ENCODE measurements at places on chromosomes 6 and 20.

- peak; percentile 84 for DNase-seq
These were observed 8.1 kb upstream of the OCSTAMP start for GRCh38 chr20:46558511-46558959.

- DNase-seq, result no peak
These were observed 115.3 kb downstream of the COL12A1 start for GRCh38 chr6:75090576-75090975.

DNA sequence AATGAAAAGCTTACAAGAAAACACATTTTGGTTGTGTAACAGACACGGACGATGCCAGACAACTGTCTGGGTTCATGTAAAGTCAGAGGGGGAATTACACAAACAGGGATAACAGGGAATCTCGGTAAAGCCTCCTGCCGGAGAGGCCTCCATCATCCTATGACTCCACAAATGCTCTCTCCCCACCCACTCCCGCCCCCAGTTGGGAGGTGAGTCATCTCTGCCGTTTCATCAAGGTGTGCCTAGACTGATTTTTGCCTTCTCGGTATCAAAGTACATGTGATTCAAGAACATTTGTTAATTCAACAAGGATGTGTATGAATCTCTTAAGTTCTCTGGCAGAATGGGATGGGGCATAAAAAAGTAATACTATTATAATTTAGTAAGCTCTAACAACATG, 304.9 kb upstream of the PRDM1 start:
- no peak for DNase-seq

DNA sequence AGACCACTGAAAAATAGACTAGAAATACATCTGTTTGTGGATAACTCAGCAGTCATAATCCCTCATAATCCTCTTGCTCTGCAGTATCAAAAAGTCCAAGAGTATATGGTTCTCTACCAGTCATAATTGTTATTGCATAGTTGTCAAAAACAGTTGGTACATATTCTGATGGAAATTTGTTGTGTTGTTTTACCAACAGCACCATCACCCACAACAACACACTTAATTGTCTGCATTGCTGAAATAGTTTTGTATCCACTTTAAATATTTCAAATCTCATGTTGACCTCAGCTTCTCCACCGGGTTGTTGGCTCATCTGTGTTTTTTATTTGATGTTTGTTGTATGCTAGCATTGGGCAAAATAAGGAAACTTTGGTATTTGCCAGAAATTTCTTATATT, 39.4 kb downstream of the ITCH start:
- DNase-seq, result no peak

DNA sequence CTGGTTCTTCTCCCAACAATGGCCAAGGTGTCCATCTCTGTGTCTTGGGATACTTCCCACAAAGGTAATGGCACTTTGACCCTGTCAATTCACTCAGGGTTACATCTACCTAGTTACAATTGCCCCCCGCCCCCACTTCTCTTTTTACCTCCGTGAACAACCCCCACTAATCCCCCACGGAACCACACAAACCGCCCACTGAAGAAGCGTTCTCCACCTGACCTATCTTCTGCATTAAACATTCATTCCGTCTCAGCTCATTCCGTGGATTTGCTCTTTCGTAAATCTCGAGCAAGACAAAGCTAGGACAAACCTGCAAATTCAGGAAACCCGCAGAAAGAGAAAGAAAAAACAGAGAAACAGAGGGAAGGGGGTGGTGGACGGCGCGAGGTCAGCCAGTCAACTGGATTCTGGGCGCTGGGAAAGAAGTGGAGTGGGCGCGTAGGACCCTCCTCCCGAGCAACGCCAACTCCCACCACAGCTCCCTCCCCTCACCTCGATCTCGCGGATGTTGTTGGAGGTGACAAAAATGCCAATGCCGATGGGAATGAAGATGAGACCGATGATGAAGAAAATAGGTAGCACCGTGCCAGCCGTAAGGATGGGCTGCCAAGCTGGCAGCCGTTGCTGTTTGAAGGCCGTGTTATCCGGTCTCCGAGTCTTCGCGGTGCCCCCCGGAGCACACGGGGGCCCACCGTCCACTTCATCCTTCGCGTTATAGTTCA, 523 bp downstream of the TMEM30A start:
- no peak for DNase-seq

DNA sequence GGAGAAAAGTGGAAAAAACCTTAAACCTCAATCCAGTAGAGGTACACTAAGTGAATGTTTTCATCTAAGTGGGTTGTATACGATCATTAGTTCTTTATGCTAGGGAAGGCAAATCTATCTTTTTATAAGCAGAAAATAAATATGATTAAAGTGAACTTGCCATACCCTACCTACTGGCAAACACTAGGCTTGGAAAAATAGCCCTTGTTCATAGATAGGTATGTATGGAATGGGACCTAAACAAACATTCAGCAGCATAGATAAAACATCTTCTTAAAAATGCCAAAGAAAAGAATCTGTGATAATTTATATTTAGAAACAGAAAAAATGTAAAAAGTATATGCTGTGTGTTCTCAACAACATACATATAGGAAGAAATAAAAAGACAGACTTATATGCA, 18.8 kb downstream of the REV3L start:
- DNase-seq, result peak; percentile 25

DNA sequence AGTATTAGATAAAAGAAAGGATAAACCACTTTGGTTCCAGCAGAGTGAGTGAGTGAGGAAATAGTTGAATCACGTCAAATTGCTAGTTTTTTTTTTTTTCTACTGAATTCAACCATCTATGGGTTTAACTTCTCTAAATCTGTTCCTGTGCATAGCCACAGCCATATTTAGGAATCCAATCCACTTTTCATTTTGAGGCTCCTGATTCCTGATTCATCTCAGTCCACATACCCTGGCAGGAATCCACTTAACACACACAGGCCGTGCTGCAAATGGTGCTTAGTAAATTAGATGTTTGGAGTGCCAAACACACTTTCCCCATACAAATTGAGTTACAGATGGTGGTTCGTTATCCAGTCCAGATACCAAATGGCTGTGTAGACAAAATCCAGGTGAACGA, 220.3 kb downstream of the ALDH8A1 start:
- no peak for DNase-seq

- no peak for DNase-seq
These were observed 142.7 kb downstream of the ARID1B start for GRCh38 chr6:156919814-156920369.

- peak; percentile 27 for DNase-seq
These were observed 2.5 kb downstream of the WTAP start for GRCh38 chr6:159729598-159730331.

DNA sequence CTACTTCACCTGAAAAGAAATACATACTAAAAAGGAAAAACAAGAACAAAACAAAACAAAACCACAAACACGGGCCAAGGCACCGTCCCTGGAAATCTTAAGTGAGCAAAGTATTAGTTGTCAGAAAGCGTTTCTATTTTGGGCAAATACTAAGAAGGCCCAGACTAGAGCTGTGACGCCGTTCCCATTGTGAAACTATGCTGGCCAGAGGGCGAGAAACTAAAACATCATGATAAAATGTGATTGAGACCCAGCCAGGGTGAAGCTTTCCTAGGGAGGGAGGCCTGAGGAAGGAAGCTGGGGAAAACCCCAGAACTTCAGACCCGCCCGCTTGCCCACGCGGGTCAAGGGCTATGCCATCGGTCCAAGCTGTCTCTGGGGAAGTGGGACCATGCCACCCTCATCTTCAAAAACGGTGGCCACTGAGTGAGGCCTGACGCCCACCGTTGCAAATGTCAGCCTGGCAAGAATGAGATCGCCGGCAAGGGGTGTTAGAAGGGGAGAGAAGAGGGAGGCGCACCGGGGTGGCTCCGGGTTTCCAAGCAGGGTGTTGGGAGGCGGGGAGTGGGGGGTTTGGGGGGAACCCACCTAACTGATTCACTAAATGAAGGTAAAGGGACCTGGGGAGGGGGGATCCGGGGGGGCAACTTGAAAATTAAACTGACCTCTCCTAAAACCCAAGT, 1950.9 kb upstream of the DEFB115 start:
- no peak for DNase-seq

DNA sequence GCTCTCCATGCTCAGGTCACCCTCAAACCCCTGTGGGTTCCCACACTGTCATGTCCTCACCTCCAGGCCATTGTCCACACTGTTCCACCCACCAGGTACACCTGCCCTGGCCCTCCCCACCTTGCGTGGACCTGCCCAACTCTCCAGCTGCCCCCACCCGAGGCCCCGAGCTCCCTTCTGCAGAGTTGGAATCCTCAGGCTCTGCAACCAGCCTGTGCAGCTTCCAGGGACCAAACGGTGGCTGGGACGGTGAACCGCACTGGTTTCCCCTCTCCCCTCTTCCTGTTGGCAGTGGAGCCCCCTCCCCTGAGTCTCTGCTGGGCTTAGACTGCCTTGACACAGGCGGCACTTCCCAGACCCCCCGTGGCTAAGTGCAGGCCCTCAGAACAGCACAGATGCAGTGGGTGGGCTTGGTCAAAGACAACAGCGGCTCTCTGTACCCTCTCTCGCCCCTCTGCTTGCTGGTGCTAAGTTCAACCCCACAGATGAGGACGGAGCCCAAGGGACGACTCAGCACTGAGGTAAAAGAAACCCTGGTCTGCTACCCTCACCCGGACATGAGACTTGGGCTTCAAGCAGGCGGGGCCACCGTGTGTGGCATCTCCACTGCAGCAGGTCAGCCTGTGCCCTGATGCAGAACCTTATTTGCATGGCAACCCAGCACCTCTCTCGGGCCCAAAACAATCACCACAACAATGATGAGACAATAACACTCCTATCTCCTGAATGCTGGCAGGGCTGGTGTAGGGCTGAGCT, 11.0 kb downstream of the ZBP1 start:
- no peak for DNase-seq

GRCh38 chr6:157240059-157240959, 83.0 kb downstream of the TMEM242 start:
- DNase-seq, result no peak

DNA sequence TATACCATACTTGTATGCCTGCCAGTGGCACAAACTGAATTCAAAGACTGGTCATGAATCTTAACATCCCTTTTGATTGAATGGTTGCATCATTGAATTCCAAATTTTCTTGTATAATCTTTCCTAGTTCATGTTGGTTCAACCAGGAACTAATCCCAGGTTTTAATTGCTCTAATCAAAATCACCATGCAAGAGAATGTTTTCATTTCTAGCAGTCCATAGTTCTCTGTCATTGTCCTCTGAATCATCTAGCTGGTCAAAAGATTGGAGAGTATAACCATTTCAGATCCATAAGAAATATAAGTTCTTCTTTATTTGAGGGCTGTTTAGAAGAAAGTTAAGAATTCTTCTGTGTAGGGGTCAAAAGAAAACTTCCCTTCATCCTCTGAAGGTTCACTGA, 57.2 kb downstream of the ZNF292 start:
- DNase-seq, result no peak

DNA sequence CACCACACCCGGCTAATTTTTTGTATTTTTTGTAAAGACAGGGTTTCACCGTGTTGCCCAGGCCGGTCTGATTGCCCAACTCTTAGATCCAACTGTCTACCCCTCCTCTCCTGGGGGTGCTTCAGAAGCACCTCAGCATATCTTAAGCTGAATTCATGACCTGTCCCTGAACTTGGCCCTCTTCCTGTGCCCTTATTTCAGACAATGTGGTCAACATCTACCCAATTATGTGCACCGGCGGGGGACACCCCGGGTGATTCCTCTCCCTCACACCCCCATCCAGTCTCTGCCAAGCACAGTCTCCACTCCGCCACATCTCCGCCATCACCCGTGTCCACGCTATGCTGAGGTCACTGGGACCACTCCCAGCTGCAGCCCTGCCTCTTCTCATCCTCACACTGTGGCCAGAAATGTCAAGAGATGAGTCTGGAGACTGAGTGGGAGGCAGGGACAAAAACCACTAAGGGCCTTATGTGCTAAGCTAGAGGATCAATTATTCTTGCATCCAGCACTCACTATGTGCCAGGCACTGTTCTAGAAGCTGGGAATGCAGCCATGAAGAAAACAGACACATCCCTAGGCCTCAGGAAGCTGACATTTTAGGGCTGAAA, 111.9 kb downstream of the ARMC2 start:
- DNase-seq, result no peak

- DNase-seq, result no peak
These were observed 128.8 kb downstream of the EDN1 start for GRCh38 chr6:12418946-12419345.

GRCh38 chr6:152836523-152836922, 85.9 kb downstream of the VIP start:
- DNase-seq, result no peak

DNA sequence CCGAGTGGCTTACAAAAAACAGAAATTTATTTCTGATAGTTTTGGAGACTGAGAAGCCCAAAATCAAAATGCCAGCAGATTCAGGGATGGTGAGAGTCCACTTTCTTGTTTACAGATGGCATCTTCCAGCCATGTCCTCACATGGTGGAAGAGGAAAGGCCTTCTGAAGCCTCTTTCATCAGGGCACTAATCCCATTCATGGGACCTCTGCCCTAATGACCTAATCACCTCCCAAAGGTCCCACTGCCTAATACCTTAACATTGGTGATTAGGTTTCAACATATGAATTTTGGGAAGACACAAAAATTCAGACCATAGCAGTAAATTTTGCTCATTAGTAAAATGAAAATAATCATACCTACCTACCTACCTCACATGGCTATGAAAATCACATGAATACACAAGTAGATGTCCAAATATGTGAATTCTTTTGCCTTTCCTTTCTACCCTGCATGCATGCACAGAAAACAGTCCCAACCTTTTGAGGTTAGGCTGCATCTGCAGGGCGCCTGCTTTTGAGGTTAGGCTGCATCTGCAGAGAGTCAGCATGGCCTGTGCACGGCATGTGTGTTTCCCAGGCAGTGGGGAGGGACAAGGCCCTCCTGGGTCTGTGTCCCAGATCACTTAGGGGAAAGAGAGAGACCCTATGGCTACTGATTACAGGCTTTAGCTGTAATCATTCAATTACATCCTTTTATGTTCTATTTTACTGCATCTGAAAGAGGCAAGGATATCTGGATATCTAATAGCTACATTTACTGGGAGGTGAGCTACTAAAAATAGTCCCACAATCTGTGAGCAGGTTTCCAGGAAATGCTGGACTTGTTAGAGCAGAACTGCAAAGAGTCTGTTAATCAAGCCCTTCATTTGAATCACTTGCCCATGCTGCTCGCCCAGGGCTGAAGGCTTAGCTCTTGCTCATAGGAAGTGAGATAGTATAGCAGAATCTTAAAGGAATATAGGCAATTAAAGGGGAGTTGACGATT, 497.7 kb upstream of the MARCKS start:
- DNase-seq, result peak; percentile 63

DNA sequence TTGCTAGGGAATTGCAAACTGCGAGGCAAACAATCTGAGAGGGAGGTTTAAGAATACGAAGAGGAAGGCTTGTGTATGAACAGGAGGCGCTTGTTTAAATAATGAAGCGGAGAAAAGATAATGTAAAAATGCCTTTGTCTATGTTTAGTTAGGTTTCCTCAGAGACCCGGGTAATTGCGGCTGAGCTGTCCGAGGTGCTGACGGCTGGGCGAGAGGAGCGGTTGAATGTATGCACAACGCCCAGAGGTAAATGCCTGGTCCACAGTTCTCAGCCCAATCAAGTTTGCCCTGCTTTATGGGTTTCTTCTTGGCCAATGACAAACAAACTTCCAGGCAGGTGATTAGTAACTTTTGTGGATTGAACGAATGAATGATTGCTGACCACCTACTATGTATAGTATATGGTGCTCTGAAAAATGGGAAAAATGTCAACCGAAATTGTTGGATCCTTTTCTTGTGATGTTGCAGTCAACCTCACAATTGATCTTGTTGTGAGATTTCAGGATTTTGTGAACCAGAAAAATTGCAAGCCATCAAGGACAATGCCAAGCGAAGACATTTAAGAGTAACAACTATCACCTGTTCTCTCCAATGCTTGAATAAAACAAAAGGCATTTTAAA, 38.3 kb upstream of the SLC32A1 start:
- DNase-seq, result peak; percentile 66
